ENCODE measurements at places on chromosomes 7 and 10.
A peak's percentile ranks its signal among the peaks of the same experiment; 100 is the strongest.

GRCh38 chr10:132392184-132392800, 4.7 kb upstream of the PWWP2B start:
- DNase-seq: no peak

GRCh38 chr7:81682873-81683272, 87.0 kb downstream of the HGF start:
- DNase-seq: no peak

GRCh38 chr10:30014511-30014910, 44.9 kb downstream of the JCAD start:
- no peak for DNase-seq

DNA sequence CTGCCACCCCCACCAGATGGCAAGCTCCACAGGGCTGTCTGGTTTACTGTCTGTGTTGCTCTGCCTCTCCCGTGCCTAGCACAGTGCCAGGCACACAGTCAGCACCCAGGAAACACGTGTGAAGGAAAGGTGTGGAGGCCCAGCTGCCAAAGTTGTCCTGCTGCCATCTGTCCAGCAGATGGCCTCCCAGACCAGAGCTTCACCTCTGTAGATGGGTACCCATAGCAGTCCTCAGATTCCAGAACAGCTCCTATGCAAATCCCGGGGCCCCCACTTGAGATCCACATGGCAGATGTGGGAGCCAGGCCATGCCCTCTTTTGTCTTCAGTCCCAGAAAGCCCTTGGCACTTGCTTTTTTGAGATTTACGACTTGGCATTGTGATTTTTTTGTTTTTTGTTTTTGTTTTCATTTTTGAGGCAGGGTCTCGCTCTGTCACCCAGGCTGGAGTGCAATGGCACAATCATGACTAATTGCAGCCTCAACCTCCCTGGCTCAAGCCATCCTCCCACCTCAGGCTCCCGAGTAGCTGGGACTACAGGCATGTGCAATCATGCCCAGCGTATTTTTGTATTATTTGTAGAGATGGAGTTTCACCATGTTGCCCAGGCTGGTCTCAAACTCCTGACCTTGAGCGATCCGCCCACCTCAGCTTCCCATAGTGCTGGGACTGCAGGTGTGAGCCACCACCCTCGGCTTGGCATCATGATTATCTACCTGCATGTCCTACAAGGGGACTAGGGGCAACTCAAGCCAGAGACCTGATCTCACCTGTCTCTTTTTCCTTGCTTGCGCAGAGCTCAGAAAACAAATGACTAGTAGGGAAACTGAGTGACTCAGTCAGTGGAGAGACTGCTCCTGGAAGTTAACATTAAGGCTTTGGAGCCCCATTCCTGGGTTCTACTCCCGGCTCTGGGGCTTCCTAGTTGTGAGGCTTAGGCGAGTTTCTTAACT, 16.9 kb upstream of the PALD1 start:
- DNase-seq: peak; percentile 70

DNA sequence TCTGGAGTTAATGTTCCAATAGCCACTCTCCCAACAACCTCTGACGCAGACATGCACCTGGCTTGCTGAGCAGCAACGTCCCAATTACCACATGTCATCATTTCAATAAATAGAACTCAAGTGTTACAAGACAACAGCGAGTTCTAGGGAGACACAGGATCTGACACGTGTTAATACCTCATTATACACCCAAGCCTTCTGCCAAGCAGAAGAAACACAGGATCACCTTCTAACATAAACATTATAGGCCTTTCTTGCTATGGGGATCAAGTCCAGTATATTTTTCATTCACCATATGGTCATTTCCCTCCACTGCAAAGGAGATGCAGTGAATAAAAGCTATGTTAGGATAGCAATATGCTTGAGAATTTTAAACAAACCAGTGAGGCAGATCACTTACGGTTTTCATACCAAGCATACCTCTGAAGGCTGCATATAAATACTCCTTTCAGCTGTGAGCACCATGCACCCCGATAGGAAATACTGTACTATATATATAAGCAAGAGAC, 74.2 kb downstream of the JAZF1 start:
- DNase-seq: no peak

DNA sequence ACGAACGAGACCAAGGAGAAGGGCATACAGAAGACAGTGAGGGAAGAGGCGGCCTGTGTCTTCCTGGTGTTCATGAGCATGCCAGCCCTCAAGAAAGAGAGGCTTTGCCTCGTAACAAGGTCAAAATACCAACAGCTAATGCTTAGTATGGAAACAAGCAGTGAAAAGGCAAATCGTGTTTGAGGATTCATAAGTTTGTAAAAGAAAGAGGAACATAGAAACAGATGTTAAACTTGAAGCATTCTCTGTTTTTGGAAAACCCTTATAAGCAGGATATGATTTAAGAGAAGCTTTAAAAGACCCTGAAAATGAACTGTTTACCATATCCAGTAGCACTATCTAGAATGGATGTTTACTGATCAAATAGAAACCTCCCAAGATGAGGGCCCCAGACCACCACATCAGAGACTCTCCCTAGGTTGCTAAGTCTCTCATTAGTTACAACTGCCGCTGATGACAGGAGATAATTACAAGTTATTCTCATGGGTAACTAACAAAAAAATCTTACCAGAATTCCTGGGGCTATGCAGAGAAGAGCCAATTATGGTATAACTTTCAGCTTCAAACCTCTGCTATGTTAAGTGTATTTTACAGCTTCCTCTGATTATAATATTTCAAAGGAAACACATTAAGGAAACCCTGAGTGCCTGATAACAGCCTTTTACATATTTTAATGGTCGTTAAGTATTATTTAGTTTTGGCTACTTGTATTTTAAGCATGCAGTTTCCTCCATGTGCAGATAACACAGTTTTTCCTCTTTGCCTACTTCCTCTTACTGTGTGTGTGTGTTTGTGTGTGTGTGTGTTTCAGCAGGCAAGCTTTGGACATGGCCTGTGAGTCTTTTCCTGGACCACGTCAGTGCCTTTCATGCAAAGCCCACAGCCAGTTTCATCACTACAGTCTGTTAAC, 17.9 kb downstream of the JCAD start:
- DNase-seq: peak; percentile 28

DNA sequence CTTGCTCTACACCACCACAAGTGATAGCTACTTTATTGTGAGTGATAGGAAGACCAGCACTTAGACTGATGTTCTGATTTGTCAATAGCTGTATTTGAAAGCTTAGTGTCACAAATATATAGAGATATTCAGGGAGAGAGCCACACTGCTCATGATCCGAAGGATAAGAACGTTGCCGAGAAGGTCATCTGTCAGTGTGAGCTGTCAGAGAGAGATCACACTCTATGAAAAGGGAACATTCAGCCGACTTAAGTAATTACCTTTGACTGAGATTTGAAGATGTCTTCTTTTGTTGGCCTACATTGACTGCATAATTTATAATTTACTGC, 322.6 kb downstream of the TFEC start:
- no peak for DNase-seq

DNA sequence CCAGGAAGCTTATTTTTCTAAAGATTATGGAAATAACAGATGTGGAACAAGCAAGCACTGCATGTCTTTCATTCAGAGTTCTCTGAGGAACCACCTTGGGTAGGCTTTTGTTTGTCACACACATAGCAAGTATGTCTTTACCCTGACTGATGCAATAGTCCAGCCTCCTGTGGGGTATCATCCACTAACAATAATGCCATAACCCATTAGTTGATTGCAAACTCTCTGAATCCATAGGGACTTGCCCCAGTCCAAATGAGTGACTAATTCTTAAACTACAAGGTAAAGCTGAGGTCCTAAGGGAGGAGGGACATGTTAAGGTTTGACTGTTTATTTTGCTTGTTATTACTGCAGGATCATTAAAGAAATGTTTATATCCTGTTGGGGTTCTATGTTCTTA, 151.4 kb upstream of the PRPS1L1 start:
- DNase-seq: peak; percentile 66

DNA sequence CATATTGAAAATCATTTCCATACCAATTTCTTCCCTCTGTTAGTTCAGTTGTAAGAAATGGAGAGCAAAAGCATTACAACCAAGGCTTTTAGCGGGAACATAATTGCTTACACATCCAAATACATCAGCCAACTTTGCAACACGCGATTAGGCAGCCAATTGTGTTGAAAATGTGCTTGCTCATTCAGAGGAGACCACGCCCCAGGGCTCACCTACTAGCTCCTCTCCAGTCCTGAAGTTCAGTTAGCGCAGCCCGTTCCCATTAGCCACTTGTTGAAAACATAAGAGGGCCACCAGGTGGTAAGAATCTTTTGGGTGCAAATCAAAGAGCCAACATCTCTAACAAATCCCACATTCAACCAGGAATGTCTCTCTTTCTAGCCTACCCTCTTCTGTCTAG, 213.2 kb upstream of the MDFIC start:
- peak; percentile 7 for DNase-seq

GRCh38 chr10:43238462-43238861, 28.4 kb downstream of the RASGEF1A start:
- no peak for DNase-seq

DNA sequence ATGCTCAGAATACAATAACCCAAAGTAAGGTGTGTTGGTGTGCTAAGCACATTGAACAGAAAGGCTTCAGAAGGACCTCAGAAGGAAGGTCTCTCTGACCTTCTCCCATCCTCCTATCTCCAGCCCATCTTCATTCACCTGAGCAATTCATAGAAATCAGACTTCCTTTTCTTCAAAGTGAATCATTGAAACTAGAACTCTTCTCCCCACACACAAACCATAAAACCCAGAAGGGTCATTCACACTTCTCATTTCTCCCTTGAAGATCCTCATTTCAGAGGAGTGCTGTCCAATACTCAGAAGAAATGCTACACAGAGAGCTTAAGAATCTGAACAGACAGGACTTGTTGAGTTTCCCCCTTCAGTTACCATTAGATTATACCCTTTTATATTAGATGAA, 89.5 kb downstream of the VWDE start:
- DNase-seq: no peak

DNA sequence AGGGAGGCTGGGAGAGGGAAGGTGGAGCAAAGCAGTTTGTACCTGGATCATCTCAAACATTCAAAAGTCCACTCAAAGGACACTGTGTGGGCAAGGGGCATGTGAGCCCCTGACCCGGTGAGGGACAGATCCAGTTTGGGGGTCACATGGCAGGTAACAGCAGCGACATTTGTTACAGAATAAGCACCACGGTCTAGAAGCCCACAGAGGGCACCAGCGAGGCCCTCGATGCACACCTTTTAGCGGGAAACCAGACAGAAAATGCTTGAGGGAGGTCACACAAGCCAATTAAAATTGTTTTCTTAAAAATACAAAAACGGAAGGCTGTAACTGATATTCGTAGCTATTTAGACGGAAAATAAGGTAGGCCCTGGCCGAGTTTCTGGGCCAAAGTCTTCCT, 144.4 kb downstream of the ZMYND11 start:
- peak; percentile 19 for DNase-seq

- no peak for DNase-seq
These were observed 355.8 kb downstream of the CCSER2 start for GRCh38 chr10:84683980-84684740.

GRCh38 chr7:90923541-90923997, 327.4 kb downstream of the CDK14 start:
- DNase-seq: no peak

DNA sequence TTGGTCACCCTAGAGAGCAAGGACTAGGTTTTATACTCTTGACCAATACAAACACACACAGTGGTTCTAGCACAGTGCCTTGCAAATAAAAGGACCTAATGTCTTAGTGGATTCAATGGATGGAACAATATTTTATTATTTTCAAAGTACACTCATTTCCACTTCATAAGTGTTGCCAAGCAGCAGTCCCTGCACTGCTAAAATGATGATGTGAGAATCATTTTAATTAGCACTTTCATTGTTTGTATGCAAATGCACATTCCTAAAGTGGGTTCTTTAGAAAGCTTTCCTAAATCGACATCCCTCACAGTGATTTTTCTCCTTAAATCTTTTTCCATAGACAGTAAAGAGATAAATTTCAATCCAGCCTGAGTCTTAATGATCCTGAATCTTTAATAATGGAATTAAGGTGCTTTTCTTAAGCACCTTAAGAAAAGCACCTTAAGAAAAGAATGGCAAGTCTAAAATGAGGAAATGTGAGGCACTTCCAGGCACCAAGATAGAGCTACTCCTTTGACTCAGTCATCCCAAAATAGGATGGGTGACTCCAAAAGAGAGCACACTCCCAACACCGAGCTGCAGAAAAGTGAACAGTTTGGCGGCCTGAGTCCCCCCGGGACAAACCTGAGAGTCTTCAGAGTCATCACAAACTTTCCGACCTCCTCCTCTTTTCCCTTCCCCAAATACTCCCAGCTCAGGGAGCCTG, 84.5 kb downstream of the SORBS1 start:
- no peak for DNase-seq

Measured in NB4 (cell line).